ENCODE measurements at places on chromosomes 7 and 10. TPM values are rescaled to one million over a fixed set of nuclear protein-coding genes. Genes with fewer than 3 reads are reported as not detected.

DNA sequence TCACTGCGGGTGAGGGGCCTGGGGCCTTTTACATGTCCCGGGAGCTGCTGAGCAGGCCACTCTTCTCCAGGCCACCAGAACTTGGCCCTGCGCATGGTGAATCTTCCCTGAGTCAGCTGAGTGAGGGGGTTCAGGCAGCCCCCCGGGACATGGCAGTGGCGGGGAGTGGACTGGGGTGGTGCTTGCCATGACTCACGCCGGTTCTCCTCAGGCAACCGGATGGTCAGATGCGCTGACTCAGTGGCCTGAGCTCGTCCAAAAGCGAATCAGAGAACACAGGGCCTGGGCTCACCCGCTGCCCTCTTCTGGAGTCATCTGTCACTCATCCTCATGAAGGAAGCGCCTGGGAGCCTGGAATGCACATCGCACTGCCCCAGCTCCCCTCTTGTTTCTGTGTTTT, 33.5 kb downstream of the HTRA1 start:
- no peak for DNase-seq

DNA sequence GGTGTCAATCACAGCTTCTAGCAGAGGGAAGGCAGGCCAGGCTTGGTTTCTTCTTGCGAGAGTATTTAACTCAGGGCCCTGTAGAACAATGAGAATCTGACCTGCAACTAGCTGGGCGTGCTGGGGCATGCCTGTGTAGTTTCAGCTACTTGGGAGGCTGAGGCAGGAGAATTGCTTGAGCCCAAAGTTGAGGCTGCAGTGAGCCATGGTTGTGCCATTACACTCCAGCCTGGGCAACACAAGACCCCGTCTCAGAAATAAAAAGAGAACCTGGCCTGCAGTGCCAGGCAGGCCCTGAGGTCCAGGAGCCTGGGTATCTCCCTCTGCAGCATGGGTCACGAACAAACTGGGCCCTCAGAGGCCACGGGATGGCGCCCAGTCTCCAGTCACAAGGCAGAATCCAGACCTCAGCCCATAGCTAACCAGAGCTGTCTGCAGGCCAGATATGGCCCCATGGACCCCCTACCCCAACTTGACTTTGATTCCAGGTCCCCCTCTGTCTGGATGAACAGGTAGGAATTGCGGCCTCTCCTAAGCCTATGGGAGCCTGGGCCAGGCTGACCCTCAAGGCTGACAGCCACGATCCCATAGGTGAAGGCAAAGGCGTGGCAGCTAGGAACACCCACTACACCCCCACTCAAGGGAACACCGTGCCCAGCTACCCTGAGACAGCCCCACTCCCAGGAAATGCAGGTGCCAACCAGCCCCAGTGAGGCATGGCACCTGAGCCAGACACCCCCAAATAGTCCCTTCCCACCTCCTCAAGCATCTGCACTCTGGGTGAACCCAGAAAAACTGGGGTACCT, 102.7 kb upstream of the TNRC18 start:
- no peak for DNase-seq

DNA sequence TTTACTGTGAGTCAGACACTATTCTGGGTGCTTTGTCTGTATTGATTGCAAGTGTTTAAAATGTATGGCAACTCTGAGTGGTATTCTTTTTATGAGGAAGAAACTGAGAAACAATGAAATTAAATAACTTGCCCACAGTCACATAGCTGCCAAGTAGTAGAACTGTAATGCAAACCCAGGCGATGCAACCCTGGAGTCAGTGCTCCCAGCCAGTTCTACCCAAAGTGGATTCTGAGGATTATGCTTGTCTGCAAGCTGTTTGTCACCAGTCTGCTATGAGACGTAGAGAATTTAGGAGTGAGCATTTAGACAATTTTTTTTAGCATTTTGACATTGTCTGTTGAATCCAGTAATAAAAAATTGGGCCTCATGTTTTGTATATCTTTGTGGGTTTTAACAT, 306.0 kb upstream of the LRGUK start:
- DNase-seq = no peak

GRCh38 chr10:60757420-60757895, 20.8 kb upstream of the CDK1 start:
- no peak for DNase-seq

Gene VWDE
- 12.4 TPM for total RNA-seq

DNA sequence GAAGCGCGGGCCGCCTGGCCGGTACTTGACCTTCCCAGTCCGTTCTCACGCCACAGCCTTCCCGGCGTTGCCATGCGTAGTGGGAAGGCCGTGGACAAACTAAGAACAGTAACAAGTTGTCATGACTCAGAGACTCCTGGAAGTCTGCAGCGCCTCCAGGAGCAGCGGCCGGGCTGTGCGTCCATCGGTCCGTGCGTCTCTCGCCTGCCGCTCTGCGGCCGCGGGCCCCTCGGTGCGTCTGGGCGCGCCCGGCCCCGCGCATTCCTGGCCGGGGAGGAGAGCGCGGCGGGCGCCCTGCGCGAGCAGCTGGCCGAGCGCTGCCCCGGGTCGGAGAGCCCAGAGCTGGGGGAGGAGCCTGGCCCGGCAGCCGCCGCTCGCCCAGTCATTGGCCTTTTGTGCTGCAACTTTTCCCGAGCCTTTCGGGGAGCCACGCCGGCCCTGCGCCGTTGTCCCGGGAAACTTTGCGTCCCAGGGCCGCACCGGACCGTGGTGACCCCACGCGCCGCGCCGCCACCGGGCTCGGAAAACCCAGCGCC, 123.7 kb downstream of the TACC2 start:
- peak; percentile 79 for DNase-seq

Gene ATP6V0A4
- not detected for total RNA-seq

DNA sequence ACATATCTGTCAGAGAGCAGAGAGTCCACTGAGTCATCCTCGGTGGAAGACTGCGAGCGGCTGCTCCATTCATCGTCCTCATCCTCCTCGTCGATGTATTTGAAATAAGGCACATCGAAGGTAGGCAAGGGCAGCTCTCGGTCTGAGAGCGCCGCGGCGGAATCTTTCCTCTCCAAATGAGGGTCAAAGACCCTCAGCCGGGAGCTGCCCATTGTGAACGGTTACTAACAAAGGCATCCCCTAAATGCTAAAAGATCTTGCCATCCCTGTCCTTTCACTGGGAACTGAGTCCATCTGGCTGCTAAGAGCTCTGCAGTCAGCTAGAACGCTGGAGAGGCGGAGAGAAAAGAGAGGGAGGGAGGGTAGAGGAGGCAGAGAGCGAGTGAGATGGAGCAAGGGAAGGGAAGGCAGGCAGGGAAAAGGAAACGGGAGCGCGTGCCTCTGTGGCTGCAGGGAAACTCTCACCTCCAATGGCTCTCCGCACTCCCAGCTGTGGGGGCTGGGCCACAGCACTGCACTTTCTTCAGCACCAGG, 163.4 kb downstream of the RAPGEF5 start:
- peak; percentile 76 for DNase-seq

- no peak for DNase-seq
Observed at GRCh38 chr10:61609701-61610100, 53.0 kb upstream of the CABCOCO1 start.

DNA sequence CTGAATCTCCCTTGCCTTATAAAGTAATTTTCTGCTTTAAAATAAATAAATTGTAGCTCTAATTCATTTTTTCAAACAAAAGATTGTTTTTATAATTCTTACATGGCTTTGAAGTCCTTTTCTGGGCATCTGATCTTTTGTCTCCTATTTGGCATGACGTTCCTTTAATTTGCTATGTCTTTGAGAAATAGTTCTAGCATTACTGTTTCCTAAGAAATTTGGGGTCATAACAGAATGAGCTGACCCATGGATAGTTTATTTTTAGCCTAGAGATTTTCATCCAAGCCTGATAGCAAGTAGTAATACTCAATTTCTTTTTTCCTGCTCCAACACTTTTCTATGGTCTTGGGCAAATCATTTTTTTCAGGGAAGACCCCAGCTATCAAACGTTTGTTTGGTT, 31.4 kb downstream of the CCDC71L start:
- no peak for DNase-seq

GRCh38 chr10:95628786-95629185, 27.7 kb downstream of the ALDH18A1 start:
- DNase-seq = no peak

DNA sequence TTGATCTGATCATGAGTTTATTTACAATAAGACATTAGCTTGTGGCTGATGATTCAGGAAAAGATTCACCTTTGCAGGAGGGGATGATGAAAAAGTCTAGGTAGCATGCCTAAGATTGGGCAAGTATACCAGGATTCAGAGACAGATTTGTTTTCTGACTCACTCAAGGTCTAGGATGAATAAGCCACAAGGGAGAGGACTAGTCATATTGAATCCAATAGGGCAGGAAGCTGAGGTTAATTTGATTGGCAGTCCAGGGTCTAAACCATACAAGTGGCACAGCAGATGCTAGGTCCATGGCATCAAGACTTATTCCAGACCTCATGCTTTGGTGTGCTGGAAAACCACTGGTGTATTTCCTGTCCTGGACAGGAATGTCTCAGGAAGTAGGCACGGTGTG, 1133.4 kb downstream of the XPNPEP1 start:
- no peak for DNase-seq

Gene ZPBP
- not detected for total RNA-seq

GRCh38 chr7:128902761-128903585, 7.5 kb downstream of the KCP start:
- no peak for DNase-seq

GRCh38 chr7:143914938-143915652, 13.1 kb upstream of the TCAF1 start:
- no peak for DNase-seq

GRCh38 chr7:158017111-158018097, 570.2 kb downstream of the PTPRN2 start:
- DNase-seq = no peak

DNA sequence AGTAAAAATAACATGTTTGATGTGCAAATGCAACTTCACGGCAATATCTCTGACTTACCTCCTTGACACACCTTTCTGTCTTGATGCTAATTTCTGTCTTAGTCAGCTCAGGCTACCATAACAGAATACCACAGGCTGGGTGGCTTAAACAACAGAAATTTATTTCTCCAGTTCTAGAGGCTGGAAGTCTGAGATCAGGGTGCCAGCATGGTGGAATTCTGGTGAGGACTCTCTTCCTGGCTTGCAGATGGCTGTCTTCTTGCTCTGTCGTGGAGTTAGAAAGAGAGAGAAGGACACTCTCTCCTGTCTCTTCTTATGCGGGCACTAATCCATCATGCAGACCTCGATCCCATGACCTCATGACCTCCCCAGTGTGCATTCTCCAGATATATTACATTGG, 134.9 kb downstream of the VTI1A start:
- no peak for DNase-seq

GRCh38 chr7:87204933-87205332, 14.6 kb downstream of the TMEM243 start:
- no peak for DNase-seq

GRCh38 chr10:62814756-62815380, 1.3 kb downstream of the EGR2 start:
- peak; percentile 40 for DNase-seq

- no peak for DNase-seq
Observed at GRCh38 chr10:85861513-85862197, 504.9 kb downstream of the GRID1 start.

GRCh38 chr7:70325509-70326101, 727.3 kb downstream of the AUTS2 start:
- DNase-seq = peak; percentile 42

Gene ECHS1
- total RNA-seq = 64.2 TPM

DNA sequence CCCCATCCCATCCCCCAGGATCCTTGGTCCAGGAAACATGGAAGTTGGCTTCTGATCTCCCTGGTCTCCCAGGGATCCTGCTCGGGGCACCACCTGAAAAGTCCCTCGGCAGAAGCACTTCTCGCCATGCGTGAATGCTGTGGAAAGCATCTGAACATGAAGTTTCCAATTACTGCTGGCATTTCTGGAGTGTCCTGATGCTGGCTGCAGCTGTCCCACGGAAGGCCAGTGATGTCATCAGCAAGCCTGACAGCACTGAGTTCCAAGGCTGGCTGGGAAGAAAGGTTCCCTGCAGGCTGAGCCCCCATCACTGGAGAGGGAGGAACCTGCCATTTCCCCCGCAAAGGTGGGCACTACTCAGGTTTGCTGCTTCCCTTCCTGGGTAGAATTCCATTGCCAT, 71.4 kb downstream of the KCNMA1 start:
- DNase-seq = no peak

- DNase-seq = no peak
Observed at GRCh38 chr10:128147064-128147463, 20.8 kb upstream of the MKI67 start.

Gene ADIRF
- not detected for total RNA-seq

Gene AP1S1
- total RNA-seq = 50.4 TPM

DNA sequence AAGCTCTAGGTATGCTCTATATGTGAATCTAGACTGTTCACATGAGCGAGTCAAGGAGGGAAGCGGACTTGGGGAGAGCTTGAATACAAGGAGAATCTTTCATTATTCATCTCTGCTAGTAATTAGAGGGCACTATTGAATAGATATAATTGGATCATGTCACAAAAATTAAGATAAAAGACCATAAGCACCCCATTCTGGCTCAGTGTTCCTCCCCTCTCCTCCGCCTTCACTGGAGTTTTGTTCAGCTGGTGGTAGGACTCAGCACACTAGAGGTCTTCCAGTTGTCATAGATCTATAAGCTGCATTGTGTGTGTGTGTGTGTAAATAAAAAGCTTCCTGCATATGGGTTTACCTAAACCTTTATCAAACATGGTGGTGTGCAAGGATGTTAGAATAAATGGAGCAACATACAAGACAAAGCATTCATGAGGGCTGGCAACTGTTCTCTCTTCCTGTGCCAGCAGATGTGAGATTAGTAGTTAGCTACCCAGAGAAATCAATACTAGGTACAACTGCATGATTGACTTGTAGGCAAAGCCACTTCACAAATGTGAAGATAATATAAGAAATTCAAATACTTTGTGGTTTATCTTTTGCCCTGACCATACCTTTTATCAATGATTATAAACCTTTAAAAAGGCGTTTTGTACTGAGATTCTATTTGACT, 142.6 kb downstream of the CREB5 start:
- DNase-seq = no peak

- no peak for DNase-seq
Observed at GRCh38 chr10:43372765-43373361, 1.4 kb downstream of the FXYD4 start.

Gene PDGFA
- total RNA-seq = 7.6 TPM

Gene ADCYAP1R1
- 0.71 TPM for total RNA-seq

DNA sequence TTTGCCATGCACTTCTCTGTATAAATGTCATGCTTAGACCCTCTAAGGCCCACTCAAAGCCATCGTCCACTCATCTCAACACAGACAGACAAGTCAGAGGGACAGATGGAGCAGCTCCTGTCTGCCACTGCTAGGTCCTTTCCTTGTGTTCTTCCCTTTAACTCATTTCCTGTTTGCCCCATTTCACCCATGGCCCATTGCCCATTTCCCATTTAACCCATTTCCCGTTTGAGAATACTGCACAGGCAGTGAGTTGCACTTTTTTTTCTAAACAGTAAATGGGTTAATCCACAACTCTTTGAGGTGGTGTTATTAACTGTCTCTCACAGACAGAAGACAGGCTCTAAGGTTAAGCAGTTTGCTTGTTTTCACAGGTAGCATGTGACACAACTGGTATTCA, 179.3 kb downstream of the NPSR1 start:
- DNase-seq = no peak

- DNase-seq = no peak
Observed at GRCh38 chr7:93337052-93337451, 104.9 kb downstream of the VPS50 start.

Gene HOXA9
- not detected for total RNA-seq

Gene CRHR2
- total RNA-seq = 2.4 TPM

Gene FFAR4
- total RNA-seq = not detected

Gene NACAD
- total RNA-seq = 125 TPM
